Left ventricle myocardium inferior (tissue), 1 donor: ENCODE measurements at places on chromosomes 2 and 18. TPM values are rescaled to one million over a fixed set of nuclear protein-coding genes. Genes with fewer than 3 reads are reported as not detected.

GRCh38 chr2:7722212-7722910 is 805.1 kb downstream of the RNF144A start:
- no peaks in the 10 kb centered on the region for H3K4me1 ChIP-seq
- DNase-seq: no peak
- H3K4me3 ChIP-seq: no peak overlapping the region
- H3K27ac ChIP-seq: no peak overlapping the region
- H3K36me3 ChIP-seq: no peaks in the 10 kb centered on the region

GRCh38 chr18:61910101-61910500 is 17.3 kb upstream of the RNF152 start:
- H3K36me3 ChIP-seq: no peaks in the 10 kb centered on the region
- no peak overlapping the region for H3K27ac ChIP-seq
- no peak for DNase-seq
- H3K4me1 ChIP-seq: no peaks in the 10 kb centered on the region

- DNase-seq: no peak
- H3K27me3 ChIP-seq: peaks cover 22% of the 10 kb centered on the region
- H3K27ac ChIP-seq: no peak overlapping the region
Measured at GRCh38 chr2:96158554-96158940, 13.3 kb upstream of the DUSP2 start.

GRCh38 chr2:203840655-203841205 is 26.8 kb upstream of the CTLA4 start:
- no peak overlapping the region for H3K27ac ChIP-seq
- H3K27me3 ChIP-seq: no peaks in the 10 kb centered on the region
- no peak for DNase-seq
- H3K4me3 ChIP-seq: no peak overlapping the region

DNA sequence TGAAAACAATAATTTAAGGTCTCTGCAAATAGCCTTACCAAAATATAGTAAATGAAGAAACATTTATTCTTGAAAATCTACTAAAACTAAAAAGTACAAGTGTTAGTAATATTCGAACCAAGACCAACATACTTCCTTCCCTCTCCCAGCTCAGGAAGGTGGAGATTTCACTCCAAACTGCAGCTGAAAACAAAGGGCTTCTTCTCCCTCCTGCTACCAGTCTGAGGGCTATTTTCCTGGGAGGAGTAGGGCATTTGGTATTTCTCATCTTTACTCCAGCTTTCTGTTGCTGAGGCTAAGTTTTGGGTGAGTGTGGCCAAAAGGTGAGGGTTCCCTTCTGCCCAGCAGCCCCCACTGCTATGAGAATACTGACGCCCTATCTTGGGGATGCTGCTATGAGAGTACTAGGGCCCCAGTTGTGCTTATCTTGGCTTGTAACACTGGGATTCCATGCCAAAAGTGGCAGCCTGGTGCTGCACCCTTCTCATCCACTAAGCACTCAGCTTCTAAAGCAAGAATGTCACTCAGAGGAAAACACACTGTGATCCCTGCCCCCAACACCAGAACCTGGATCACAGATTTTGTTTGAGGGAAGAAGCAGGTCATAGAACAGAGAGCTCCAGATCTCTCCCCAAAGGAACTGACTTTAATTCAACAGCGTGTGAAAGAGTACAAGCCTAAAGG is 130.7 kb upstream of the KLF7 start:
- no peak overlapping the region for H3K4me3 ChIP-seq
- H3K27ac ChIP-seq: peak overlapping the region; percentile 65
- H3K27me3 ChIP-seq: no peaks in the 10 kb centered on the region

DNA sequence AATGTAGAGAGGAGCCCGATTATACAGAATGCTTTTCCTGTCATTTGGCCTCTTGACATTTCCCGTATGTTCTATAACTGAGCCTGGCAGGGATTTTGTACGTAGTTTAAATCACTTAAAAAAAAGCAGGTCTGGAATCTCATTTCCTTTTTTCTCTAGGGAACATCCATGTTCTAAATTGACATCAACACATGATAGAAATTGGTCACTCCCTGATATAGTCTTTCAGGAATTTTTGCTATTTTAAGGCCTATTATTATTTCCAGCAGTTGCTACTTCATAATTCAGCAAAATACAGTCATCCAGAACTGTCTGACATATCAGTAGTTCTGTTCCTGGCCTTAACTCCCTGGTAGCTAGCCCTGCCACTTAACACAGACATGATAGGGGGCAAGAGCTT is 565.7 kb upstream of the ZEB2 start:
- peak overlapping the region; percentile 40 for H3K27ac ChIP-seq
- H3K27me3 ChIP-seq: no peaks in the 10 kb centered on the region
- no peak for DNase-seq
- H3K4me3 ChIP-seq: no peak overlapping the region

DNA sequence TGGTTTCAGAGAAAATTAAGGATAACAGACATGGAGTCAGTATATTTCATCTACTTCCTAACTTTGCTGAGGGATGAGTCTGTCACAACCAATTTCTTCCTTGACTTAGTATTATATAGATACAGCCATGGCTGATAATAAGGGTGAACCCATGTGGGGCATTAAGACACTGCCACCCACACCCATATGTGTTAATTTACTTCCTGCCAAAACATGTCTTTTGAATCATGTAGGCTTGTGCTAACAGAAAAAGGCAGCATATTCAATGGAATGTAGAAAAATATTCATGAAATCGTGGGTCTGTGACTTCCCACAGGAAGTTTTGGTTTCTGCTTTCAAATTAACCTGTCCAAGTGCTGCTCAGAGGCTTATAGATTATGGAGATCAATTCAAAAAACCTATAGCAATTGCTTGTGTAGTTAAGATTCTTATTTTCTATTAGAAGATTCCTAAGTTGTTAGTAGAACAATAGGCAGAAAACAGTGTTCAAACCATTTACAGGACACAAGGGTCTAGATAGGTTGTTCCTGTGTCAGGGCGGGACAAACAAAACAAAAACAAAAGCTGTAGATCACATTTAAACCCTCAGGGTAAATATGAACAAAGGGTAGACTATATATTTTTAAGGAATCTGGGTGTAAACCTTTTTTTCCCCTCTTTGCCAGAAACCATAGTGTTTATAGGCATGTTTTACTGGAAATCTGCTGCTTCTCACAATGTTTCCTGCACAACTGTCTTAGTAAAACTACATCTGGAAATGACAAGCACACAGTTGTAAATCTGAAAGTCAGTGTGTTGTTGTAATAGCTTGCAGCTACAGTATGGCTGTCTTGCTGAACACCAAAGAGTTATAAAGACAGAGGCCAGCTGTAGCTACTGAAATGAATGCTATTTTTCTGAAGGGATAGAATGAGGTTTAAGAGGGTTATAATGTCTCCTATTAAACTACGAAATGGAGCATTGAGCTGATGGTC is 691.2 kb downstream of the EPHA4 start:
- H3K27ac ChIP-seq: no peak overlapping the region
- H3K27me3 ChIP-seq: no peaks in the 10 kb centered on the region
- H3K4me1 ChIP-seq: peaks cover 4% of the 10 kb centered on the region

- no peaks in the 10 kb centered on the region for H3K36me3 ChIP-seq
- H3K27me3 ChIP-seq: peaks cover 13% of the 10 kb centered on the region
- no peak overlapping the region for H3K27ac ChIP-seq
- H3K4me1 ChIP-seq: peaks cover 13% of the 10 kb centered on the region
Measured at GRCh38 chr18:62606106-62606505, 83.3 kb downstream of the ZCCHC2 start.

GRCh38 chr2:55718165-55719008 is 24.7 kb upstream of the PNPT1 start:
- DNase-seq: no peak
- H3K27me3 ChIP-seq: peaks cover 5% of the 10 kb centered on the region
- H3K27ac ChIP-seq: no peak overlapping the region
- no peaks in the 10 kb centered on the region for H3K4me1 ChIP-seq
- H3K4me3 ChIP-seq: no peak overlapping the region

DNA sequence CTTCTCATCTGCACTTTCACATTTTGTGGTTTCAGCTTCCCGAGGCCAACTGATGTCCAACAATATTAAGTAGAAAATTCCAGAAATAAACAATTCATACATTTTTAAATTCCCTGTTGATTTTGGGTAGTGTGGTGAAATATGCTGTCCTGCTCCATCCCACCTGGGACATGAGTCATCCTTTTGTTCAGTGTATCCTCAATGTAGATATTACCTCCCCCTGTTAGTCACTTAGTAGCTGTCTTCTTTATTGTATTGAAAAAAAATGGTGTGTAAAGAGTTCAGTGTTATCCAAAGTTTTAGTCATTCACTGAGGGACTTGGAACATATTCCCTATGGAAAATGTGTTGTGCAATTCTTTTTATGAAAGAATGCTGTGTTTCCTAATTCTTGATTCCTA is 348.1 kb downstream of the SOCS6 start:
- no peaks in the 10 kb centered on the region for H3K4me1 ChIP-seq
- no peak overlapping the region for H3K27ac ChIP-seq
- no peak overlapping the region for H3K4me3 ChIP-seq
- H3K36me3 ChIP-seq: no peaks in the 10 kb centered on the region
- no peak for DNase-seq

- H3K4me1 ChIP-seq: peaks cover 61% of the 10 kb centered on the region
- peak overlapping the region; percentile 100 for H3K27ac ChIP-seq
Measured at GRCh38 chr2:70084973-70085710, 2.1 kb upstream of the PCBP1 start.

GRCh38 chr18:78773819-78774218 is 205.8 kb upstream of the SALL3 start:
- DNase-seq: no peak
- no peaks in the 10 kb centered on the region for H3K36me3 ChIP-seq
- no peak overlapping the region for H3K4me3 ChIP-seq
- no peak overlapping the region for H3K27ac ChIP-seq
- peaks cover 52% of the 10 kb centered on the region for H3K27me3 ChIP-seq

GRCh38 chr2:57370882-57371585 is 675.6 kb upstream of the VRK2 start:
- H3K27ac ChIP-seq: peak overlapping the region; percentile 7
- H3K4me1 ChIP-seq: no peaks in the 10 kb centered on the region
- H3K27me3 ChIP-seq: no peaks in the 10 kb centered on the region
- DNase-seq: no peak
- H3K4me3 ChIP-seq: no peak overlapping the region

The CD8B2 gene
- total RNA-seq: not detected

The PAIP2B gene
- total RNA-seq: 76.6 TPM

The ASXL2 gene
- 19.1 TPM for total RNA-seq

The ANKRD29 gene
- total RNA-seq: 9.2 TPM

The CPO gene
- 0.25 TPM for total RNA-seq

The CRYBA2 gene
- total RNA-seq: not detected
